ENCODE measurements at places on chromosomes 16 and 17.

DNA sequence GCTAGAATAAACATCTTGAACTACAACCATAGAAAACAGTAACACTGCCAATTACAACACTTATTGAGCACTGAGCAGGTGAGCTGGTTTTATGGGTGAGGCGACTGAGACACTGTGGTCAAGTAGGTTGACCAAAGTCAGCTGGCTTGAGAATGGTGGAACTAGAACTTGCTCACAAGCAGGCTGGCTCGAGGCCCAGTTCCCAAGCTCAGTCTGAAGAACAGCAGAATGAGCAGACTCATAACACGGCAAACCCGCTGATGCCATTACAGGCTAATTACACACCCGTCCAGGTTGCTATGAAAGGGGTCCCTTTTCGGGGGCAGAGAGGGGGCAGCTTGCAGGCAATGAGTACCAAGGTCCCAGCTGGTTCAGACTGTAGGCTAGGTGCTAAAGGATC, 6.5 kb downstream of the ZZEF1 start:
- no peak for DNase-seq

DNA sequence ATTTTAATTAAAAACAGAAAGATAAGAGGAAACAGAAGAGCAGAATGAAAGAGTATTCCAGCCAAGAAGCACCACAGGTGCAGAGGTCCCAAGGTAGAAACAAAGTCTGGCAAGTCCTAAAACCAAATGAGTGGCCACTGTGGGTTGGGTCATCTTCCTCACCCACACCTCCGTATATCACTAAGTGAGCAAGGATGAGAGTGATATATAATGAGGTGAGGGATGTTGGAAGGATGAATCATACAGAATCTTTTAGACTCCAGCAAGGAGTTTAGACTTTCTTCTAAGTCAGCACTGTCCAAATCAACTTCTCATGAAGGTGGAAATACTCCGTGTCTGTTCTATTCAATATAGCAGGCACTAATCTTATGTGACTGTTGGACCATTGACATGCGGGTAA, 70.8 kb downstream of the SHISA9 start:
- DNase-seq: no peak

- no peak for DNase-seq
These were observed 27.0 kb downstream of the RSL1D1 start for GRCh38 chr16:11824362-11824761.

- DNase-seq: no peak
These were observed 48.8 kb downstream of the NLRC5 start for GRCh38 chr16:57038166-57038565.

- no peak for DNase-seq
These were observed 387.3 kb upstream of the CDH11 start for GRCh38 chr16:65509172-65509571.

- DNase-seq: no peak
These were observed 99.5 kb upstream of the FA2H start for GRCh38 chr16:74874123-74874522.

DNA sequence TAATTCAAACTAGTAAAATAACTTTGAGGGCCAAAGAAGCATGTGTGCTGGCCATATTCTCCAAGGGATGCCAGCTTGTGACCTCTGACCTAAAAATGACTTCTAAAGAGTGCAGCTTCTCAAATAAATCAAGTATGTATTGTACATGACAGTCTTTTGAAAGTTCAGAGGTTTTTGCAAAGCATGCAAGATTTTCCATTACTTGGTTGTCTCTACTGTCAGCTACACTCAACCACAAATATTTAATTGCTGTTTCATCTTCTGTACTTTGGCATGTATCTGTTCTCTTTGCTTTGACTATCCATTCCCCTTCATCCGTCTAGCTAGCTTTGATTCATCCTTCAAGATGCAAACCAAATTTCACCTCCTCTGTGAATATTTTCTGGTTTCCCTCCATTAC, 121.9 kb upstream of the HS3ST2 start:
- DNase-seq: no peak

DNA sequence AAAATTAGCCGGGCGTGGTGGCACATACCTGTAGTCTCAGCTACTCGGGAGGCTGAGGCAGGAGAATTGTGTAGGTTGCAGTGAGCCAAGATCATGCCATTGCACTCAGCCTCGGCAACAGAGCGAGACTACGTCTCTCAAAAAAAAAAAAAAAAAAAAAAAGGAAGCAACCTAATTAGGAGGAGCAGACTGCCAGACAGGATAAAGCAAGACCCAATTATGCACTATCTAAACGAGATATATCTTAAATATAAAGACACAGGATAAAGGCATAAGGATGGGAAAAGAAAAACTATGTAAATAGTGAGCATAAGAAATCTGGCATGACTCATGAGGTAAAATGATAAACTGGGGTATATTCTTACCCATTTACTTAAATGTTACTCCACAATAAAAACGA, 4.9 kb downstream of the TXNDC11 start:
- DNase-seq: no peak

DNA sequence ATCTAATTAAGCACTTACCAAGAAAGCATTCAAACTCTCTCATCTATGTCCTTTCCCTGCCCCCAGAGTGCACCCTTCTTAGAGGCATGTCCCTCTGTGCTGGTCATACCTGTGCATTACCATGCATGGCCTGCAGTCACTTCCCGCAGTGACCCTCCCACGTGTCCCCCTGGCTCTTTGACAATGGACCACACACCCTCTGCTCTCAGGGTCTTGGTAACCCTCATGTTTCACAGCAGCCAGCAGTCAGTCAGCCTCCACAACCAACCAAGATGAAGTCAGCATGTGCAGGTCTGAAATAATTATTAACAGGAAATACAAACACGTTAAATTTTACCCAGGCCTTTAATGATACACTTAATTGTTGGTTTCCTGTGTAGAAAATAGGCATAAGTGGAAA, 10.1 kb downstream of the KRT33A start:
- DNase-seq: no peak

GRCh38 chr17:39173526-39174274, 7.7 kb upstream of the ARL5C start:
- DNase-seq: no peak

GRCh38 chr17:3039736-3040135, 23.7 kb downstream of the OR1D5 start:
- DNase-seq: no peak

DNA sequence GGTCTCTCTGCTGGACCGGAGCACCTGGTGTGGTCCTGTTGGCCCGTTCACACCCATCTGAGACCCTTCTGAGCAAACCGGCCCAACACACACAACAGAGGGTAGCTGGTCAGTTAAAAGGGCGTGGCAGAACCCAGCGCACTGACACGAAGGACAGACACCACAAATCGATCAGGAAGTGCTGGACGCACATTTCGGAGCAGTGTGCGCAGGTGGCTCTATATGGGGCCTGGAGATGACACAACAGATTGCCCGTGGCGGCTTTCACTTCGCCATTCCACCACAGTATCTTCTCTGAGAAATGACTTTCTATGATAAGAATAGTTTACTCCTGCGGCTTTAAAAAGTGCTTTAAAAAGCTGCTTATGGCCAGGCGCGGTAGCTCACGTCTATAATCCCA, 12.5 kb downstream of the CCDC57 start:
- no peak for DNase-seq

- no peak for DNase-seq
These were observed 6.2 kb downstream of the HOXB4 start for GRCh38 chr17:48571826-48572417.

DNA sequence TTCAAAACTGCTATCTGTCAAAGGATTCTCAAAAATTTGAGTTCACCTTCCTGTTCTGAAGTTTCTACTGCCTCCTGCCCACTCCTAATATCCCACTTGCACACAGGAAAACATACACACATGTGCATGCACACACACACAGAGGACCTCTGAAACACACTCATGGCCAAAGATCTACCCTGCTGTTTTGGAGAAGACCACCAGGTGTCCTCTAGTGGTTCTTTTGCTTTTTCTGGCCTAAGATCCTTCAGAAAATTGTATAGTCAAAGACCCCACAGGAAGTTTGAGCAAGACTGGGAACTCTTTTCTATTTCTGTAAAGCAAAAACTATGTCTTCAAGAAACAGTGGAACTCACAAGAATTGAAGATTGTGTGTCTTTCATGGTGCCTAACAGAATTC, 90.2 kb downstream of the CDH8 start:
- no peak for DNase-seq

GRCh38 chr17:69228576-69228975, at the start of gene ABCA10:
ABCA10 (minus strand) TSS chr17:69228824; CDS start chr17:69225358, 3,466 bp downstream.
- DNase-seq: no peak

- DNase-seq: no peak
These were observed 31.3 kb downstream of the CLEC19A start for GRCh38 chr16:19316846-19317245.

DNA sequence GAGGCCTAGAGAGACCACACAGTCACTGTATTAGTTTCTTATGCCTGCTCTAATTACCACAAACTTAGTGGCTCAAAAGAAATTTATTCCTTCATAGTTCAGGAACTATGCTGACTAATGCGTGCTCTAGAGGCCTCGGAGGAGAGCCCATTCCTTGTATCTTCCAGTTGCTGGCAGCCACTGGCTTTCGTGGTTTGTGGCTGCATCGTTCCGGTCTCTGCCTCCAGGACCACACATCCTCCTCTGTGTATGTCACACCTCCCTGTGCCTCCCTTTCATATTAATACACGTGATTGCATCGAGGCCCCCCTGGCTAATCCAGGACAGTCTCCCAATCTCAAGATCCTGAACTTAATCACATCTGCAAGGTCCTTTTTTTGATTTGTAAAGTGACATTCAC, 16.9 kb upstream of the MYLK3 start:
- no peak for DNase-seq

Data from stimulated activated CD8-positive, alpha-beta memory T cell treated with anti-CD3 and anti-CD28 coated beads, Interleukin-15, amount 100 ng/mL, for 48 hours (primary cell).